GM12878 (cell line): ENCODE measurements at places on chromosomes 2 and 18. TPM values are rescaled to one million over a fixed set of nuclear protein-coding genes. Genes with fewer than 3 reads are reported as not detected.
A peak's percentile ranks its signal among the peaks of the same experiment; 100 is the strongest.

The ADD2 gene
- 0.08 and 0.19 TPM in 2 replicates for total RNA-seq

The MSTN gene
- not detected in 2 replicates for total RNA-seq

The MAP2 gene
- 0.29 TPM in 1 of 2 replicates, not detected in the other for total RNA-seq

The TFCP2L1 gene
- total RNA-seq: 0.21 TPM in 2 replicates

DNA sequence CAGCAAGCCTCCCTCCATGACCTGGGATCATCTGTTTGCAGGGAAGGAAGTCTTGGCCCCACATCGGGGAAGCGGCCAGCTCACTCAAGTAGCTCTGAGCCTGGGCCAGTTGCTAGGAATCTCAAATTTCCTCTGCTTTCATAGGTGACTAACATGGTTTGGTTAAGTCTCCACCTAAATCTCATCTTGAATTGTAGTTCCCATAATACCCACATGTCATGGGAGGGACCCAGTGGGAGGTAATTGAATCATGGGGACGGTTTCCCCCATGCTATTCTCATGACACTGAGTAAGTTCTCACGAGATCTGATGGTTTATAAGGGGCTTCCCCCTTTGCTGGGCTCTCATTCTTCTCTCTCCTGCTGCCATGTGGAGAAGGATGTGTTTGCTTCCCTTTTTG is 75.2 kb downstream of the LBH start:
- DNase-seq: no peak
- H3K4me1 ChIP-seq: peaks cover 20% of the 10 kb centered on the region
- H3K36me3 ChIP-seq: no peaks in the 10 kb centered on the region
- no peak overlapping the region for H3K27ac ChIP-seq
- H3K27me3 ChIP-seq: no peaks in the 10 kb centered on the region
- H3K4me3 ChIP-seq: no peak overlapping the region

DNA sequence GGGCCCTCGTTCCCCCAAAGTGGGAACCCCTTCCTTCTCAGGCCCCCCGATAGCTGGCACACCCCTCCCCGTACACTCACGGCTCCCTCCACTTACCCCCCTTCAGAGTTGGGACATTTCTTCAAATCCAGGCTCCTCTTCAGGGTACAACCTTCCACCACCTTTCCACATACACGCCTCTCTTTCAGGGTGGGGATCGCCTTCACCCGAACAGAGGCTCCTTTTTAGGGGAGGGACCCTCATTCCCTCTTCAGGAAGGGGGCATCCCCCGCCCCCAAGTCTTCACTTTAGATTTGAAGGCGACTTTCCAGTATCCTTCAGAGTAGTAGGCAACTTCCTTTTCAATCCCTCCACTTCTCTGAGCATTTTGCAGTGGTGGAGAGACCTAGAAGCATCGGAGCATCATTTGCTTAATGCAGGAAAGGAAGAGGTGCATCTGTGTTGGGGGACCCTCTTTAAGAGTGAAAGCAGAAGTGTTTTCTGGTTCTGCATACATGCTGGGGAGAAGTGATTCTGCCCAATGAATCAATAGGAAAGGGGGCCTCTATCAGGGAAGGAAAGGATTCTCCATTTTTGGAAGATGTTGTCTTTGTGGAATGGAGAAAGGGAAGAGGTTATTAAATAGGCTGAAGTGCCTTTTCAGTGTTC is 845 bp downstream of the EML4 start:
- peak overlapping the region; percentile 92 for H3K4me3 ChIP-seq
- H3K27ac ChIP-seq: peak overlapping the region; percentile 82
- H3K36me3 ChIP-seq: no peaks in the 10 kb centered on the region
- no peak for DNase-seq
- H3K4me1 ChIP-seq: peaks cover 3% of the 10 kb centered on the region

GRCh38 chr2:218895759-218896500 is 15.3 kb downstream of the WNT10A start:
- DNase-seq: peak; percentile 60
- peaks cover 56% of the 10 kb centered on the region for H3K4me1 ChIP-seq
- H3K4me3 ChIP-seq: no peak overlapping the region; the same call in 1 of the 2 replicates
- H3K27ac ChIP-seq: peak overlapping the region; percentile 95

- no peaks in the 10 kb centered on the region; the same call in 1 of the 2 replicates for H3K4me1 ChIP-seq
- no peak for DNase-seq
- no peaks in the 10 kb centered on the region for H3K36me3 ChIP-seq
- no peak overlapping the region for H3K4me3 ChIP-seq
These were observed 979.4 kb downstream of the TSN start for GRCh38 chr2:122734766-122735424.

DNA sequence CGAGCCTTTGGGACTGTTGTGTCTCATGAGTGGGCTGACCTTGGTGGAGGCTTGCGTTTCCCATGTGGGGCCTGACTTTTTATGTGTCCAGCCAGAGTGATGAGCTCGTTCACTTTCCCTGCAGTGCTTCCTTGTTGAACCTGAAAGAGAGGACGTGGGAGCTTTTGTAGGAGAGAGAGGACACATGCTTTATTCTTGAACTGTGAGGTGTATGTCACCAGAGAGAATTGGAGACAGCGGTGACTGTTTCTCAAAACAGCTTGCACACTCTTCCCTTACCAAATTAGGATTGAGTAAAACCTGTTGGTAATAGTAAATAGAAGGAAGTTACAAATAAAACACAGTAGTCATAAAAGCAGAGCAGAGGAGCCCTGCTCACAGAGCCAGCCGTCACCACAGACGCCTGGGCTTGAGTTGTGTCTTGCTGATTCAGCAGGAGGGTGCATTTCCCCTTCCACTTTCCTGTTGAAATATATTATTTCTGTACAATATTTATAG is 60.7 kb downstream of the INPP4A start:
- H3K27ac ChIP-seq: peak overlapping the region; percentile 16
- H3K4me1 ChIP-seq: peaks cover 35% of the 10 kb centered on the region
- H3K36me3 ChIP-seq: peaks cover 33% of the 10 kb centered on the region
- no peaks in the 10 kb centered on the region for H3K27me3 ChIP-seq
- DNase-seq: no peak
- H3K4me3 ChIP-seq: no peak overlapping the region

DNA sequence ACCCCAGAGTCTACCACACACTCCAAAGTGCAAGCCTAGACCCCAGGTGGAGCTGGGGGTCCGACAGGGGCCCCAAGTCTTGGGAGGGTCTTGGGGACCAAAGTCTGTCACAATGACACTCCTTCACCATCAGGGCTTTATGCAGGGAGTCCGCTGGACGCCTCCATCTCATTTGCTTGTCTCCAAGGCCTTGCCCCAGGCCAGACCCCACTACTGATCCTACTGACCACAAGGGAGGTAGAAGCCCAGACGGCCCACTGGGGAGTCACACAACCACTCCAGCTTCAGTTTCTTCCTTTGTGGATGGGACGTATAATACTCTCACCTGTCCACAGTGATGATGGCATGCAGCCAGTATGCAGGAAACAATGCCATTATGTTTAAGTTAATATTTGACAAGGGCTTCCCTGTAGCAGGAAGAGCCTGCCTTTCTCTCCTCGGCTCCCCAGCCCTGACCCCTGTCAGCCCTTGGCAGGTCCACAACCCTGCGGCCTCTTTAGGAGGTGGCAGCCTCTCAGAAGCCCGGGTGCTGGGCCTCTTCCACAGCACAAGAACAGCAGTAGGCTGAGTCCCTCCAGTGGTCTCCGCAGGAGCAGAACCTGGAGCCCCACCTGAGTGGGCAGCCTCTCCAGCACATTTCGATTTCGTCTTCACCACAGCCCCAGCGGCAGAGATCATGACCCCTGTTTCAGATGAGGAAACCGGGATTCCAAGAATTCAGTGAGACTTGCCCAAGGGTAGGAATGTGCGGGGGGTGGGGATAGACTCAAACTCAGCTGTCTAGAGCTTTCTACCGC is 6.5 kb downstream of the BIN1 start:
- H3K36me3 ChIP-seq: no peaks in the 10 kb centered on the region
- no peak overlapping the region for H3K4me3 ChIP-seq
- H3K27ac ChIP-seq: no peak overlapping the region

DNA sequence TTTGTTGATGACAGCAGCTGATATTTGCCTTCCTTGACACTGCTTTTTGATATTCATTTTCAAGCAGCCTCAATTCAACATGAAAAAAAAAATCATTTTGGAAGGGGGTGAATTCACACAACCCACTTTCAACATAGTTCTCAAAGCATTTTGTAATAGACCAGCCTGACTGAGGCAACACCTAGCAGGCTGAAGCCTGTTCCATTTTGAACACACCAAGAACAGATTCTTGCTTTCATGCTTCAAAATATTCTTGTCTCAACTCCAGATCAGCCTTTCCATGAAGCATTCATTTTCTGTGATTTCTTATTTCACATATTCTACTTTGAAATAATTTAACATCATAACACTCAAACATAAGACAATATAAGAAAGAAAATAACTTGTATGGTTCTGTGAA is 812.6 kb upstream of the POU3F3 start:
- no peak overlapping the region for H3K4me3 ChIP-seq
- DNase-seq: no peak
- no peak overlapping the region for H3K27ac ChIP-seq
- H3K27me3 ChIP-seq: no peaks in the 10 kb centered on the region
- H3K36me3 ChIP-seq: no peaks in the 10 kb centered on the region

DNA sequence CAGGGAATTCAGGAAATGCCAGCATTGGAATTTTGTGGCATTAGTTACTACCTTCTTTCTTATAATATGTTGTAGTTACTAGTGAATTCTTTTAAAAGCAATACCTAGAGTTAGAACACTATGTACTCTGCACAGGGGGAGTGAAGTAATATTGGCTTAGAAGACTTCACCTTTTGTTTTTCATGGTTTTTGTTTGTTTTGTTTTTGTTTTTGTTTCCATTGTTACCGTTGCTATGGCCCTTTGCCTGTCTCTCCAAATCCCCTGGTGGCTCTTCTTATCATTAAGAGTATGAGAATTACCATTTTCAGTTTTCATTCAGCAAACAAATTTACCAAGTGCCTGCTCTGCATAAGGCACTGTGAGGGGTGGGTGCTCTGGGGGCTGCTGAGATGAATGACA is 160.1 kb downstream of the HAUS1 start:
- no peak for DNase-seq
- H3K27ac ChIP-seq: no peak overlapping the region
- no peaks in the 10 kb centered on the region for H3K27me3 ChIP-seq
- no peak overlapping the region for H3K4me3 ChIP-seq

DNA sequence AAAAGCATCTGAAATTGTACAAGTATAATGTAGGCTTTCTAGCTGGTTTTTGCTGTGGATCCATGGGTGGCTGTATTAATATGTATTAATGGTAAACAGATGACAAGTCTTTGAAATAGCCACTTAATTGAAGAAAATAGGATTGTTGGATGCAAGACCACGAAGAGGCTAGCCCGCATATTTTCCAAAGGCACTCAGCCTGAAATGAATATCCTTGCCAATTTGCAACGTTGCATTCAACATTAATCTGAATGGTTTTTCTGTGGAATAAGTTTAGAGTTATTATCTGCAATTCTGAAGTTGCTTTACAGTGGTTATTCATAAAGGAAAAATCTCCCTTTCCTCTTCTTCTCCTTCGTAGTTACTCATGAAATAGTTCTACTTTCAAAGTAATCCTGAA is 86.2 kb upstream of the SPATS2L start:
- no peaks in the 10 kb centered on the region for H3K36me3 ChIP-seq
- H3K4me3 ChIP-seq: no peak overlapping the region
- no peaks in the 10 kb centered on the region for H3K27me3 ChIP-seq
- no peak overlapping the region for H3K27ac ChIP-seq

- H3K27me3 ChIP-seq: no peaks in the 10 kb centered on the region
- H3K4me1 ChIP-seq: no peaks in the 10 kb centered on the region
- H3K36me3 ChIP-seq: no peaks in the 10 kb centered on the region
- H3K4me3 ChIP-seq: no peak overlapping the region
- no peak overlapping the region for H3K27ac ChIP-seq
These were observed 118.2 kb downstream of the ARHGEF4 start for GRCh38 chr2:130954873-130955272.
